Lung microvascular endothelial cell (primary cell): ENCODE measurements at places on chromosomes 16 and 17. TPM values are rescaled to one million over a fixed set of nuclear protein-coding genes. Genes with fewer than 3 reads are reported as not detected.

- no peak for DNase-seq
Observed at GRCh38 chr17:66469088-66469442, 166.7 kb downstream of the PRKCA start.

GRCh38 chr17:49564638-49565037, 11.0 kb upstream of the NXPH3 start:
- DNase-seq = no peak

- no peak for DNase-seq
Observed at GRCh38 chr17:43714465-43715149, 44.0 kb downstream of the SOST start.

PHB1 gene
- total RNA-seq = 130 and 154 TPM in 2 replicates

NUTF2 gene
- 164 and 193 TPM in 2 replicates for total RNA-seq

- DNase-seq = no peak
Observed at GRCh38 chr17:81664051-81664470, 2.3 kb downstream of the OXLD1 start.

CLEC18A gene
- not detected in 2 replicates for total RNA-seq

CHST5 gene
- total RNA-seq = not detected in 2 replicates

MLKL gene
- 8.9 and 10.9 TPM in 2 replicates for total RNA-seq

- no peak for DNase-seq
Observed at GRCh38 chr16:8762254-8762653, 35.2 kb downstream of the TMEM186 start.

- no peak for DNase-seq
Observed at GRCh38 chr16:51888016-51888415, 658.9 kb downstream of the TOX3 start.
